ENCODE measurements at places on chromosomes 13 and 19.

DNA sequence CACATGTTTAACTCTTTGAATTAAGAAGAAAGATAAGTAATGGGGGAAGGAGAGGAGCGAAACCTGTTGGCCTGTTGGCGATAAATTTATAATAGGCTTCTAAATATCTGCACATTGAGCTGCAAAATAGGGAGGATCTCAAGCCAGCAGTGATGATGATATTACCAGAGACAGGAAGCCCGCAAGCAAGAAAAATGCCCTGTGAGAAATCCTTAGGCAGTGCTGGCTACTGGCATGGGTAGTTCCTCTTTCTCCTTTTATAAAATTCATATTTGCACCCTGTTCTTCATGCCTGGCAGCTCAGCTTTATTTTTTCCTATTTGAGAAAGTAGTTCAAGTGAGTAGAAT is 858 bp upstream of the USP12 start:
- no peak for DNase-seq

DNA sequence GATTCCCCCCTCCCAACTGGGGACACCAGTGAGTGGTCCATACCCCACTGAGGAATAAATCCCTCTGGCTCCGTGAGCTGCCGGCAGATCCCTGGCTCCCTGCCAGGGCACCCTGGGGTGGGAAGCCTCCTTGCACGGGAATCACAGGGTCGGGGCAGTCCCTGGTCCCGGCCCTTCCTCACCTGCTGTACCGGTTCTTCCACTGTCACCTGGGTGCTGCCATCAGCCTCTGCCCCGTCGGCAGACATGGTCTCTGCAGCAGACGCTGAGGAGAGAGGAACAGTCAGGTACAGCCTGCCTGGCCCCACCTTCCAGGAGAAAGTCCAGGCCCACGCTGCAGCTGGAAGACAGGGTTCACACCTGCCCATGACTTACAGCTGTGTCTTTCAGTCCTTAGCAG is 6.3 kb downstream of the PLIN3 start:
- no peak for DNase-seq

GRCh38 chr13:74476365-74476764 is 342.2 kb upstream of the KLF12 start:
- DNase-seq, result no peak

DNA sequence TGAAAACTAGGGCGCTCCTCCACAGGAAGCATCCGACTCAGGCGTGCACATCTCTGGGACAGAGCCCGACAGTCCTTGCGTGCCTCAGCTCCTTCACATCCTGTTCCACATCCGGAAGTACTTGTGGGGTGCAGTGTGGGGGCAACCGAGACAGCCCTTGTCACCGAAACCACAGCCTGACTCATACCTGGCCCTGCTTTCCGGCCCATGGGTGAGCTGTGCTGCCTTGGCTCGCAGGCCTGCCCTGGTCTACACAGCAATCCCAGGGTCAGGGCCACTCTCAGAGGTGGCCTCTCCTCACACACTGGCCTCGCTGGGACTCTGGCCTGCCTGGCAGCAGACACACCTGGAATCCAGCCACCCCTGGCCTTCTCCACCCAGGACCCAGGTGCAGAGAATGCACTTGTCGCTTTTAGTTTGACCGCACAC is 100.4 kb downstream of the STK24 start:
- peak; percentile 91 for DNase-seq

DNA sequence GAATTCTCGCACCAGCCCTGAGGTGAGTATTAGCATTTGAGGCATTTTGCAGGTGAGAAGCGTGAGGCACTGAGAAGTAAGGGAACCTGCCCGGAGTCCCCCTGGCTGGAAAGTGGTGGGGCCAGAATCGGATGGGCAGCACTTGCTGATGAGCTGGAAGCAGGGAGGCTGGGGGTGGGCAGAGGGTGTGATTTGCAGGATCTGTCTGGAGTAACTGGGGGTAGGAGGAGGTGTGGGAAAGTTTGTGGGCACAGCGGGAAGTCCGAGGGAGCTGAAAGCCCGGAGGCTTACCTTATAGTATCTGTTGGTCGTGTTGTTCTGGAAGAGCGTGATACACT is 20.1 kb downstream of the PRKD2 start:
- no peak for DNase-seq

DNA sequence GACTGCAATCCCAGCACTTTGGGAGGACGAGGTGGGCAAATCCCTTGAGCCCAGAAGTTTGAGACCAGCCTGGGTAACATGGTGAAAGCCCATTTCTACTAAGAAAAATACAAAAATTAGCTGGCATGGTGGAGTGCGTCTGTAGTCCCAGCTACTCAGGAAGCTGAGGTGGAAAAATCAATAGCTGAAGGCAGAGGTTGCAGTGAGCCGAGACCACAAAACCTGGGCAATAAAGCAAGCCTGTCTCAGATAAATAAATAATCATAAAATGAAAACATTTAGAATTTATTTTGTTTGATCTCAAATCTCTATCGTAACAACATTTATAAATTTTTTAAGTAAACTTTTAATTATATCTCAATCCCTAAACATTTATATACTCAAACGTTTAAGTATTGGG is 36.6 kb downstream of the USP12 start:
- DNase-seq, result no peak

GRCh38 chr19:35417713-35418534 is 30.1 kb upstream of the FFAR2 start:
- no peak for DNase-seq

DNA sequence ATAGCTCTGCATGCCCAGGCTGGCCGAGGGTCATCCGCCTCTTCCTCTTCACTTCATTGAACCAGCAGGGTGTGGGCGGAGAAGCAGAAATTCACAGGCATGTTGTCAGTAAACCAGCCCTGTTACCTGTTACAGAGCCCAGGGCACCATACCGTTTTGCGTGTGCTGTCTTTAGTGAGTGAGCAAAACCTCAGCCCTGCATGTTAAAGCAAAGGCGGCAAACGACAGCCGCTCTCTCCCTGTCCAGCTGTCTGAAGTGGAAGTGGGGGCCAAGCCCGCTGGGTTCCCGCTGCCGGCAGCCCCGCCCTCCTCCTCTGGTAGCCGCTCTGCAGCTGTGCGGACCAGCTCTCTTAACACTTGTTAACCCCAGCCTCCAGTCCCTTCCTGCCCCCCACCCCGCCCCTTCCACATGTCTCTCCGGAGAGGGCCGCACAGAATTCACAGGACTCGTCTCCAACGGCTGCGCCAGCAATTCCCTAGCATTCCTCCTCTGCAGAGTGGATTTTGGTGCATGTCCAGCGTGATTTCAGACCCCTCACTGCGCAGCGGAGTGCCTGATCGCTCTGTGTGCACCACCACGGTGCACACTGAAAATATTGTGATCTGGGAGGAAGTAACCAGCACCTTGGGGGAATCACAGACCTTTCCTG is 12.7 kb downstream of the KLHL26 start:
- DNase-seq, result no peak

DNA sequence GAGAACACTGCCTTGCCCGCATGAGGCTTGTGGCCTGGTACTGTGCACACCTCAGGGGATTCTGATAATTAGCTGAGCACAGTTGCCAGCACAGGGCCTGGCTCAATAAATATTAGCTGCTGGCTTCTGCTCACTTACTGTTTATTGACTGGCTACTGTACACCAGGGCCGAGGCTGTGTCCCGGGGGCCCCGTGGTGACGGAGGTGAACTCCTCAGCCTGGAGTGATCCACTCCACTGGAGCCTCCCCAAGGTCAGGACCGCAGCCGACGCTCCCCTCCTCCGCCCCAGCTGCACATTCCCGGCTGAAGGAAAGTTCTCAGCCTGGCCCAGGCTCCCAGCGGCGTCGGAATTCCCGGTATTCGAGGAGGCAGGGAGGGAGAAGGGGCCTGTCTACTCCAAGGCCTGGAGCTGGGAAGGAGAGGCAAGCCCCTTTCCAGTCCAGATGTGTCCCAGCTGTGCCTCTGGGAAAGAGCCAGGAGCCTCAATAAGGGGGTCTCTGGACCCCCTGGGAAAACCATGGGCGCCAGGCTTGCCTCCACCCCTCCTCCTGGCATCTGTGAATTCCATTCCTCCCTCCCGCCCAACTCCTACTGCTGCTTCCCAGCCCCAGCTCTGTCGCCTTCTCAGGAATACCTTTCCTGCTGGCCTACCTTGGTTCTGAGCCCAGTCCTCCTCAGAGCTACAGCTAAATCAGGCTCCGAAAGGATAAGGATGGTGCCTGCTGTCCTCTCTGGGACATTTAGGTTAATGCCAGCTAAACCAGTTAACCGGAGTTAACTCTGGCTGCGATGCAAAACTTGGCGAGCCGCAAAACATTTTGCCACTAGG is 7.3 kb downstream of the RPS16 start:
- DNase-seq, result no peak

GRCh38 chr19:39828015-39828653 is 5.8 kb downstream of the DYRK1B start:
- no peak for DNase-seq

GRCh38 chr13:98345107-98345935 is 168.3 kb upstream of the RNF113B start:
- DNase-seq, result no peak

- DNase-seq, result peak; percentile 41
Observed at GRCh38 chr13:45851171-45851921, at the start of gene SIAH3. SIAH3 (minus strand) TSS chr13:45851753; CDS start chr13:45851629, 124 bp downstream.

GRCh38 chr13:23421596-23421995 is 11.9 kb downstream of the SACS start:
- no peak for DNase-seq

DNA sequence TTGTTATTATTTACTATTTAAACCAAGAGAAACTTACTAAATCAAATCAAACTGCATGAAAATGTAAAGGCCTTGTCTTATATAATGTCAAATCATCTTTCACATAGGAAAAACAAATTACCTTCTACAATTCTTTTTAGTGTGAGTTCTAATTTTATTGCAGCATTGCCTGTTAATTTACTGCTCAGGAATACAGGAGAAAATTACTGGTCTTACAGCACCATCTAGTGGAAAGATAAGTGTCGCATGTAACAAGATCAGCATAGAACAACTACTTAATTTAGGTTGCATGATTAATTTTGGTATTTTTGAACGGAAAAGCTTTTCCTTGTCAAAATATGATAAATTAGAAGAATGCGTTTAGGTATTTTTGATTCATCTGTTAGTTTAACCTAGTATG is 502.7 kb downstream of the UQCRFS1 start:
- no peak for DNase-seq

GRCh38 chr13:72952529-72953141 is 106.2 kb upstream of the KLF5 start:
- no peak for DNase-seq

DNA sequence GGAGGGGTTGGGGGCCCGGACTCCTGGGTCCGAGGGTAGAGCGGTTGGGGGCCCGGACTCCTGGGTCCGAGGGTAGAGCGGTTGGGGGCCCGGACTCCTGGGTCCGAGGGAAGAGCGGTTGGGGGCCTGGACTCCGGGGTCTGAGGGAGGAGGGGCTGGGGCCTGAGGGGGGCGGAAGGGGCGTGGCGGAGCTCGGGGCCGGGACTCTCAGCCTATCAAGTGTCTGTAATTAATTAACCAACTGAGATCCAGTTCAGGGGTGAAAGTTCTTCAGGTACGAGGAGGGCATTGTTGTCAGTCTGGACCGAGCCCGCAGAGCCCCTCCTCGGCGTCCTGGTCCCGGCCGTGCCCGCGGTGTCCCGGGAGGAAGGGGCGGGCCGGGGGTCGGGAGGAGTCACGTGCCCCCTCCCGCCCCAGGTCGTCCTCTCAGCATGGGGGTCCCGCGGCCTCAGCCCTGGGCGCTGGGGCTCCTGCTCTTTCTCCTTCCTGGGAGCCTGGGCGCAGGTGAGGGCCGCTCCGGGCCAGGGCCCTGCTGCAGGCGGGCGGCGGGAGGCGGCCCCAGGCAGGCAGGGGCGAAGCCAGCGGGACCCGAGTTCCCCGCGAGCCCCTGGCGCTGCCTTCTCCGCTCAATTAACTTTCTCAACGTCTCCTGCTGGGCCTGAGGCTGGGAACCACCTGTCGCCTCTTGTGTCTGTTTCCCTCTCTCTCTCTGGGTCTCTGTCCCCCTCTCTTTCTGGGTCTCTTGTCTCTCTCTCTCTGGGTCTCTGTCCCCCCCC is 697 bp downstream of the FCGRT start:
- DNase-seq, result peak; percentile 44

DNA sequence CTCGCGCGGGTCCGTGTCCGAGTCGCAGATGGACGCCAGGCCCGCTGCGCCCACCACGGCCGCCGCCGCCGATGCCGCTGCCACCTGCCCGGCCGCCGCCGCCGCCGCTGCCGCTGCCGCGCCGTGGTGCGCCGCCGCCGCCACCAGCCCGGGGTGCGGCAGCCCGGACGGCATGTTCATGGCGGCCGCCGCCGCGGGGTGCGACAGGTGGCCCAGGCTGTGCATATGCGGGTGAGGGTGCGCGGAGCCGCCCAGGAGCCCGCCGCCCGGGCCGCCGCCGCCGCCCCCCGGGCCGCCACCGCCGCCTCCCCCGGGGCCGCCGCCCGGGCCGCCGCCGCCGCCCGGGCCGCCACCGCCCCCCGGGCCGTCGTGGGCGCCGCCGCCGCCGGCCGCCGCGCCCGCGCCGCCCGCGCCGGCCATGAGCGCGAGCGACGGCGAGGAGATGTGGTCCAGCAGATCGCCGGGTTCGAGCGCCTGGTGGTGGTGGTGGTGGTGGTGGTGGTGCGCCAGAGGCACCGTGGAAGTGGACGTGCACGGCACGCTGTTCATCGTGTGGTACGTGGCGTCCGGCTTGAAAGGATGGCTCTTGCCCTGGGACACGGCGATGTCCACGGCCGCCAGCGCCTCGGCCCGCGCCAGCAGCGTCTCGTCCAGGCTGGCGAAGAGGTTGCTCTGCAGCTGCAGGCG is 1.3 kb downstream of the POU4F1 start:
- DNase-seq, result no peak

- no peak for DNase-seq
Observed at GRCh38 chr13:41452462-41452861, 4.9 kb upstream of the RGCC start.

- DNase-seq, result no peak
Observed at GRCh38 chr19:14135355-14135754, 1.0 kb downstream of the ASF1B start.

GRCh38 chr19:31419871-31420445 is 70.7 kb upstream of the TSHZ3 start:
- no peak for DNase-seq

DNA sequence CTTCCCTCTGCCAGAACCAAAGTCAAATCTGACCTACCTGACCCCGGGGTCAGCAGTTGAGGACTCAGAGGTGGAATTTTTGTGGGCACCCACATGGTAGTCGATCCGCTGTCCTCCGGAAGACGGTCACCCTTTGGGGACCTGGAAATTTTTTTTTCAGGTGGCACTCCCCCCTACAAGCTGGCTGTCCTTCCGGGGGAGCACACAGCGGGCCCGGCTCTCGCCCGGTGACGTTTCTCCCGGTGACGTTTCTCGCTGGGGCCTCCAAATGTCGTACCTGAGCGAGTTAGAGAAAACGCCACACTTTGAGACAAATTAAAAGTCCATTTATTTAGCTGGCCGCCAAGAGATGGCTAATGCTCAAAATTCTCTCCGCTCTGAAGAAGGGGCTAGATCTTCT is 48.8 kb downstream of the ZFP14 start:
- DNase-seq, result no peak

- no peak for DNase-seq
Observed at GRCh38 chr19:42477933-42478332, 35.2 kb upstream of the CXCL17 start.

DNA sequence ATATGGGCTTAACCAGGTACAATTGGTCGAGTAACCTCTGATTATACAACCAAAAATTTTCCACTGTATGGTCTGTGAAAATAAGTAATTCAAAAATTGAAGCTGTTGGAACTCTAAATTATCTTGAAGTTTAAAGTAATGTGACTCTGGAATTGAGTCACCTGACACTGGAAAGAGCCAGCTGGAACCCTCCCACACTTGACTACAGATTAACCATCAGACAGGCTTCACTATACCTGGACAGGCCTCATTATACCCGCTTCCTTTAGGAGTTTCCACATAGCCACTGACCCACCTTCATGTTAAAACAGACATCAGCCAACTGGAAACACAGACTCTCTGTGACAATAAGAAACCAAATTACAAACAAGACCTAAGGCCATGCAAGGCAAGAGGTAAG is 1.3 kb downstream of the ZNF433 start:
- no peak for DNase-seq
